H9 (cell line): ENCODE measurements at places on chromosomes 1 and 21. TPM values are rescaled to one million over a fixed set of nuclear protein-coding genes. Genes with fewer than 3 reads are reported as not detected.

Gene PCNX2
- total RNA-seq, result 42.0 and 45.1 TPM in 2 replicates

Gene PRAMEF9
- not detected in 2 replicates for total RNA-seq

Gene LCE2B
- not detected in 2 replicates for total RNA-seq

Gene OR10J1
- not detected in 2 replicates for total RNA-seq

DNA sequence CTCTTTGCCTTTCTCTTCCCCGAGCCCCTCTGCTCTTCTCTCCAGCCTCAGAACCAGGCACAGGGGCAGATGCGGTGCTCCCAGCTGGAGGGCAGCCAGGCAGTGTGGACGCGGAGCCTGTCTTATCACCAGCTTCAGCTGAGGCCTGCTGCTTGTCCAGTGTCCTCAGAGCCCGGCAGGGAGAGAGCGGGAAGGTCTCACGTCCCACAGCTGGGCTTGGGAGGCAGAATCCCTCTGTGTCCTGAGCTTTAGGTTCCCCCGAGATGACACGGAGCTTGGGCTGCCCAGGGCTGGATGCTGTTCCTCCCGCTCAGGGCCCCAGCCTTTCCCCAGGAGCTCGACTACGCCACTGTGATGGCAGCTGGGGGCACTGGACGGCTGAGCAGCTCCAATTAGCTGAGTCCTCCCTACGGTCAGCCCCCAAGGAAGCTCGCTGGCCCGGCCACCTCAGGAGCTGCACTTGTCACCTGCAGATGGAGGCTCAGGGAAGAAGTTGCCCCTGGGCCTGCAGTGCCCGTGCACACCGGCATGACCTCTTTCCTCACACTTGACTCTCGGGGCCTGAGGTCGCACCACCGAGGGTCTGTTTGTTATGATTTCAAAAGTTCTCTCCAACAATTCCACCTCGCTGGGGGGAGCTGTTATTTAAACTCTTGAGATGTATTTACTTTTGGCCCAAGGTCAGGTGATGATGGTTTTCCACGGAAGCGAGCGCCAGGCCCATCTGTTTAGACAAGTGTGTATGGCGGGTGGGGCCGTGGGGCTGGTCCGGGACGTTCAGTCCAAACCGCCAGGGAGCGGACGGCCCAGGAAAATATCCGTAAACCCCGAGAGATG, 127.3 kb downstream of the SIK1 start:
- no peaks in the 10 kb centered on the region for H3K36me3 ChIP-seq
- H3K27me3 ChIP-seq, result no peaks in the 10 kb centered on the region
- DNase-seq, result no peak
- H3K4me1 ChIP-seq, result no peaks in the 10 kb centered on the region

DNA sequence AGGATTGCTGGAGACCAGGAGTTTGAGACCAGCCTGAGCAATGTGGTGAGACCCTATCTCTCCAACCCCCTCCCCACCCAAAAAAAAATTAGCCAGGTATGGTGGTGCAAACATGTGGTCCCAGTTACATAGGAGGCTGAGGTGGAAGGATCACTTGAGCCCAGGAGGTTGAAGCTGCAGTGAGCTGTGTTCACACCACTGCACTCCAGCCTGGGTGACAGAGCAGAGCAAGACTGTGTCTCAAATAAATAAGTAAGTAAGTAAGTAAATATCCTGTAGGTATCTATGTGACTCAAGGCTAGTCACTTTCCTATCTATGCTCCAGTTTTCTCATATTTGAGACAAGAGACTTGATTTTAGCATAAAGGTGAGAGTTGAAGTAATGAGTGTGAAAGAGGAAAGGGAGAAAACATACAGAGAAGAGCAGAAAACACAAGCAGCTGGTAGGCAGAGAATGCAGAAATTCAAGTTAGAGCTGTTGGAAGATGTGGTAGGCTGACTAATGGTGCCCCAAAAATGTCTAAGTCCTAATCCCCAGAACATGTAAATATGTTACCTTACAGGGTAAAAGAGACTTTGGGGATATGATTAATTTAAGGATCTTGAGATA, 7.5 kb downstream of the PPP1R12B start:
- no peaks in the 10 kb centered on the region for H3K27me3 ChIP-seq
- no peak overlapping the region for H3K4me3 ChIP-seq
- no peak overlapping the region for H3K27ac ChIP-seq
- no peaks in the 10 kb centered on the region for H3K4me1 ChIP-seq
- DNase-seq, result no peak

Gene TMEM82
- total RNA-seq, result 1.0 and 1.4 TPM in 2 replicates

DNA sequence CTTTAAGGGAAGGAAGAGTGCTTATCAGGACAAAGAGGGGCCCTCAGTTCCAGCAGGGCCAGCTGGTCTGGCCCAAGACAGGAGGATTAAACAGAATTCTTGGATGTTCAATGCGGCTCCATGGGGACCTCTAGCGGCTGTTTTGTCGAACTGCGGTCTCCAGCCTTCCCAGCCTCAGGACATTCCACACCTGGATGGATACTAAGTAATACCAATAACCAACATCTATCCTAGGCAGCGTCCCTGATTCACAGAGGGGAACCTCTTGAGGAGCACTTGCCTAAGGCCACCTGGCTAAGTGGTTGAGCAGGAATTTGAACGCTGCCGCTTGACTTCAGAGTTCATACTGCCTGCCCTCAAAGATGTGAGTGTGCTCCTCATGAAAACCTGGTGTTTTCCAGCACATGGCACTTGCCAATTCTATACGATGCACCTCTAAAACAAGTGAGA, 15.5 kb upstream of the CD247 start:
- no peaks in the 10 kb centered on the region for H3K4me1 ChIP-seq
- DNase-seq, result peak; percentile 83
- no peak overlapping the region for H3K4me3 ChIP-seq
- no peaks in the 10 kb centered on the region for H3K27me3 ChIP-seq
- H3K27ac ChIP-seq, result no peak overlapping the region

DNA sequence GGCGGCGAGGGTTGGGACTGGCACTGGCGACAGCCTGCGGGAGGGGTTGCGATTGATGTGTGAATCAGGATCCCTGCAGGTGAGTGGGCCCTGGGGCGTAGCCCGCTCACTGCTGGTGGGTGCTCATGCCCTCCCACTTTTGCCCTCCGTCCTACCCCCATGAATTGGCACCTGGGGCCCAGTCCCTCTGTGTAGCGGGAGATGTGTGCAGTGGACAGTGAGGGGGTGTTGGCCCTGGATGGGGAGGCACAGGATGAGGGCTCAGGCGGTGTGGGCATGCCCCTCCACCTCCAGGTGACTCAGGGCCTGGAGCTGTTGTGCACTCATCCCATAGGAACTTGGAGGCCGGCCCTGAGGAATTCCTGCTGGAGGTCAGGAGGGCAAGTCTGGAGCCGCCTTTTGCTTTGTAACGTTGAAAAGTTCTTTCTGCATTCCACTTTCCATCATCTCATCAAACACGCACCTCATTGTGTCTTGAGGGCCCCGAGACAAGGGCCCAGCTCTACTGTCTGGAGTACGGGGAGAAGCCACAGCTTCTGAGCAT, 3.0 kb downstream of the PEAR1 start:
- no peaks in the 10 kb centered on the region for H3K4me1 ChIP-seq
- H3K27me3 ChIP-seq, result peaks cover 15% of the 10 kb centered on the region; the same call in 1 of the 2 replicates
- no peak overlapping the region for H3K27ac ChIP-seq
- H3K4me3 ChIP-seq, result no peak overlapping the region
- H3K36me3 ChIP-seq, result no peaks in the 10 kb centered on the region

GRCh38 chr1:154578058-154578418, 10.5 kb downstream of the CHRNB2 start:
- no peak for DNase-seq
- no peaks in the 10 kb centered on the region for H3K4me1 ChIP-seq
- H3K27me3 ChIP-seq, result no peaks in the 10 kb centered on the region

DNA sequence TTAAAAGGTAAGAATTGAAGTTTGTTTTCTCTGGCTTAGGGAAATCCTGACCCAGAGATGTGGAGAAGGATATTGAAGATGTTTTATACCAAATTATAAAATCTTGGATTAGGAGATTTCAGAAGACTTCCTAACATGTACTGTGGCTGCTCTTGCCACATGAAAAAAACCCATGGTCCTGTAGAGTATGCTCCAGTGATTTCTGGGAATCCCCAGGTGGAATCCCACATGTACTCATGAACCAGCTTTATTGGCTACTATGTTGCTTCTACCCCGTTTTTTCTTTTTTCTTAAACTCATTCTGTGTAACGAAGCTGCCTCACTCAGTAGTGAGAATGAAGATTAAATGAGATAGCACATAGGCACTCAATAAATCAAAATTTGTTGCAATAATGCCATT, 132.7 kb upstream of the SGIP1 start:
- no peaks in the 10 kb centered on the region for H3K4me1 ChIP-seq
- H3K27ac ChIP-seq, result no peak overlapping the region
- DNase-seq, result no peak
- H3K4me3 ChIP-seq, result no peak overlapping the region
- no peaks in the 10 kb centered on the region for H3K36me3 ChIP-seq

- H3K36me3 ChIP-seq, result no peaks in the 10 kb centered on the region
- H3K27me3 ChIP-seq, result peaks cover 45% of the 10 kb centered on the region
- no peak overlapping the region for H3K27ac ChIP-seq
- no peak overlapping the region for H3K4me3 ChIP-seq
- H3K4me1 ChIP-seq, result no peaks in the 10 kb centered on the region
- no peak for DNase-seq
These were observed 24.0 kb upstream of the GNPAT start for GRCh38 chr1:231217056-231217455.

GRCh38 chr1:100050139-100050538, 80.3 kb downstream of the SLC35A3 start:
- H3K36me3 ChIP-seq, result peaks cover under 1% of the 10 kb centered on the region
- H3K27ac ChIP-seq, result no peak overlapping the region
- no peaks in the 10 kb centered on the region for H3K27me3 ChIP-seq
- DNase-seq, result no peak
- no peak overlapping the region for H3K4me3 ChIP-seq
- peaks cover 4% of the 10 kb centered on the region; the same call in 1 of the 2 replicates for H3K4me1 ChIP-seq

Gene ALX3
- total RNA-seq, result not detected in 2 replicates

DNA sequence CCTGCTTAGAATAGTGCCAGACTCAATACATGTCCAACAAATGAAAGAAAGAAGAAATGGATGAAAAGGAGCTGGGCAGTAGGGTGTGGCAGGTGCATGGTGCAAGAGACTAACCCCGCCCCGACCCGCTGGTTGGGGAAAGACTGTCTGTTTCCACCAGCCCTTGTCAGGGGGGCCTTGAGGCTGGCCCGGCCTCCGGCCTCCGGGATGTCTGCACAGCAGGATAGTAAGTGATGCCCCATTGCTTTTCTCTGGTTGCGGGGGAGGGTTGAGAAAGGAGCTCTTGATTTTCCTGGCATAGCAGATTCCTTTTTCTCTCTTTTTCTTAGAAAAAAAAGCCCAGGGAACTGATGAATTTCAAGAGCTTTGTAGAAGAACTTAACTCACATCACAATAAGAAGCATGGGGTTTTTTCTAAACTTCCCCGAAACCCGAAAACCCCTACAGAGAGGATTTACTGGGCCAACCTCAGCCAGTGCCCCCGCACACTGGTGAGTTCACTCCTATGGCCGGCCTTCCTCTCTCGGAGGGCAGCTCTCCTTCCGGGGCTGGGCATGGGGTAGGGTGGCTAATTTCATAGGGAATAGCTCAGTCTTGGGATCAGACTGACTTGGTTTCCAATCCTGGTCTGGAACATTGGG, 12.5 kb upstream of the TTC22 start:
- H3K4me3 ChIP-seq, result peak overlapping the region; percentile 16; the same call in 1 of the 2 replicates
- no peaks in the 10 kb centered on the region for H3K27me3 ChIP-seq
- peaks cover 6% of the 10 kb centered on the region; the same call in 1 of the 2 replicates for H3K4me1 ChIP-seq
- H3K27ac ChIP-seq, result no peak overlapping the region

DNA sequence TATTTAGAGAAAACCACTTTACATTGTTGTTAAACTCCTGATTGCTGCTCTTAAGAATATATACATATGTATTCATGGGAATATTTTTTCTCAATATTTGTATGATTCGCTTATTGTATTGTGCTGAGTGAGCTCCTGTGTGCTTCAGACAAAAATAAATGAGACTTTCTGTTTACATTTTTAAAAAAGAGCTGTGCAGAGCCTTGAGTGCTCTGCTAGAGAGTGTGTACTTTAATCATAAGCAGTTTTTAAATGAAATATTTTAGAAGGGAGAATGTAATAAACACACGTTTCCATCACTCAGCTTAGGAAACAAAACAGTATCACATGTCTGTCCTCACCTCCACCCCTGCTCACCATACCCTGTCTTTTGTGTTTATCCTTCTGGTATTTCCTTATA, 9.7 kb downstream of the PTPN14 start:
- no peak for DNase-seq
- H3K27me3 ChIP-seq, result no peaks in the 10 kb centered on the region
- no peak overlapping the region for H3K27ac ChIP-seq
- no peak overlapping the region for H3K4me3 ChIP-seq
- H3K4me1 ChIP-seq, result peaks cover 7% of the 10 kb centered on the region

DNA sequence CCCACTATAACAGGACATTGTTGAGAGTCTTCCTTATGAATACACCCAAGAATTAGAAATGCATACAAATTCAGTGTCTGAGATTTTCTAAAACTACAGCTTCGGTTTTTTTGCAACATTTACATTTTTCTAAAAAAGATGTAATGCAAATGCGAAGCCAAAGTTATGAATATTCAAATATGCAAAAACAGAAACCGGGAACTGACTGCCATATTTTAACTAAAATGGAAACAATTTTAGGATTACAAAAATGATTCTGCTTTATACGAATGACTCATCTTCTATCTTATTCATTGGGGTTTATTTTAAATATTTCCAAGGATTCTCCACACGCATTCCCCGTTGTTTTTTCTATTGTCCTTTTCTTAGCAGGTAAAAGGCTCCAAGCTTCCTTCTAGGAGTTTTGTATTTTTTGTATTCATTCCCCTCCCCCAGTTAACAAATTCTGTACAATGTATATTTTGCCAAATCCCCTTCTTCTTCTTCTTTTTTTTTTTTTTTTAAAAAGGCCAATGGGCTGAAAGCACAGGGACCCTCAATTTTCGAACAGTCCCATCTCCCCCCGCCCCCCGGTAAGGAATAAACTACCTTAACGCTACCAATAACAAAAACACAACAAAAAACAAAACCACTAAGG, 1.0 kb downstream of the ARPC5 start:
- peaks cover 8% of the 10 kb centered on the region; the same call in 2 of the 3 replicates for H3K36me3 ChIP-seq
- no peaks in the 10 kb centered on the region; the same call in 1 of the 2 replicates for H3K27me3 ChIP-seq
- H3K4me3 ChIP-seq, result peak overlapping the region; percentile 100
- H3K27ac ChIP-seq, result no peak overlapping the region
- DNase-seq, result no peak

GRCh38 chr1:147726168-147726567, 34.2 kb downstream of the GJA5 start:
- H3K4me3 ChIP-seq, result no peak overlapping the region
- H3K36me3 ChIP-seq, result no peaks in the 10 kb centered on the region
- peaks cover 2% of the 10 kb centered on the region; the same call in 1 of the 2 replicates for H3K4me1 ChIP-seq
- H3K27ac ChIP-seq, result no peak overlapping the region

- H3K27me3 ChIP-seq, result no peaks in the 10 kb centered on the region
- no peak for DNase-seq
- H3K36me3 ChIP-seq, result no peaks in the 10 kb centered on the region
- H3K27ac ChIP-seq, result no peak overlapping the region
These were observed 19.4 kb upstream of the FOXE3 start for GRCh38 chr1:47396671-47397196.

Gene KCNK2
- total RNA-seq, result 0.37 and 0.44 TPM in 2 replicates

DNA sequence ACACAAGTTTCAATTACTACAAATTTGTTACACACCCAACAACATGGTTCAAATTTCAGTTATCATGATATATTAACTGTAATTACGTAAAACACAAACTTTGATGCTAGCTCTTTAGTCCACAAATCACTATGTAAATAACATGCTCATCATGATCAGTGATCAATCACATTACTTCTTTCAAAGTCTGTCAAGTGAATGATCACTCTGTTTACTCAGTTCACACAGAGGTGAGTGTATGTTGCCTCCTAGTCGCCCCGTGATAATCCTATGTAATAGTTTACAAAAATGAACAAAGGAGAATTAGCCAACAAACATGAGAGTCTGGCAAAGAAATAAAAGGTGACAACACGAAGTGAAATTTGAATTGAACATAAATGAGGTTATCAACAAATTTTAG, 14.3 kb downstream of the EDEM3 start:
- no peak for DNase-seq
- H3K4me1 ChIP-seq, result no peaks in the 10 kb centered on the region
- no peak overlapping the region for H3K4me3 ChIP-seq
- H3K27me3 ChIP-seq, result no peaks in the 10 kb centered on the region
- H3K36me3 ChIP-seq, result no peaks in the 10 kb centered on the region
